Activated CD8-positive, alpha-beta memory T cell treated with anti-CD3 and anti-CD28 coated beads, Interleukin-2, amount 10 ng/mL, durations not matched to agents 7 days and 5 days (primary cell): ENCODE measurements at places on chromosomes 6 and 20. TPM values are rescaled to one million over a fixed set of nuclear protein-coding genes. Genes with fewer than 3 reads are reported as not detected.

The OOEP gene
- 1.1 TPM for total RNA-seq

The SLPI gene
- not detected for total RNA-seq

The CALHM5 gene
- total RNA-seq: not detected

The PABPC1L gene
- total RNA-seq: 113 TPM

The GZF1 gene
- 14.4 TPM for total RNA-seq

The ZNF334 gene
- total RNA-seq: 1.8 TPM

The HSD17B8 gene
- 20.9 TPM for total RNA-seq

The KIAA0408 gene
- total RNA-seq: 25.6 TPM

The MTG2 gene
- 34.0 TPM for total RNA-seq

The PXDC1 gene
- 0.47 TPM for total RNA-seq

The SPATS1 gene
- not detected for total RNA-seq

The LY6G5C gene
- 2.6 TPM for total RNA-seq

The HLA-C gene
- 1,097 TPM for total RNA-seq

The SLC32A1 gene
- not detected for total RNA-seq

The OR2J3 gene
- total RNA-seq: not detected

The RSPO4 gene
- total RNA-seq: not detected

The SLC16A10 gene
- 4.8 TPM for total RNA-seq

The ABHD16B gene
- not detected for total RNA-seq

The CSTF1 gene
- 82.4 TPM for total RNA-seq

The DEF6 gene
- 194 TPM for total RNA-seq

The MAFB gene
- 0.09 TPM for total RNA-seq

The SLC22A1 gene
- total RNA-seq: 0.82 TPM

The VIP gene
- not detected for total RNA-seq

The TMEM200A gene
- total RNA-seq: 5.0 TPM

The CPNE5 gene
- 0.94 TPM for total RNA-seq

The C20orf141 gene
- not detected for total RNA-seq
